ENCODE measurements at places on chromosomes 6 and 20.

- DNase-seq, result no peak
These were observed 46.9 kb upstream of the LOC128125822 start for GRCh38 chr6:63525186-63525878.

GRCh38 chr6:129263176-129263575 lies 380.2 kb downstream of the LAMA2 start:
- DNase-seq, result no peak

DNA sequence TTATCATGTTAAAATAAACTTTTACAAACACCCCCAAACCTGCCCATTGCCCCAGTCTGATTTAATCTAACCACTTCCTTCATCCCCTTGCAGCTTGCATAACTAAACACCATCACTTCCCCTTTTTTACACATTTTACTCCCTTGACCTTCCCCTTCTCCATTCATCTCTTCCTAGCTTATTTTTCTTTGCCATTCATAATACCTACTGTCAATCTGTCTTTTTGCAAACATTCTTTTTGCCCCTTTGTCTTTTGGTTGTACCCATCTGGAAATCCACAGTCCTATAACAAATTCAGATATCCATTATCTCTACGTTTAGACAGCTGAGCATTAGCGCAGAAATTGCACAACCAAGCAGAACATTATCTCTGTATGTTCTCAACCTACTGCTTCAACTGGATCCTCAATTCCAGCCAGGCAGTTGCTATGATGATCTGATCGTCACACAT lies 51.2 kb downstream of the C6orf52 start:
- DNase-seq, result no peak

- DNase-seq, result no peak
These were observed 4.4 kb downstream of the ANKRD60 start for GRCh38 chr20:58224097-58224496.

DNA sequence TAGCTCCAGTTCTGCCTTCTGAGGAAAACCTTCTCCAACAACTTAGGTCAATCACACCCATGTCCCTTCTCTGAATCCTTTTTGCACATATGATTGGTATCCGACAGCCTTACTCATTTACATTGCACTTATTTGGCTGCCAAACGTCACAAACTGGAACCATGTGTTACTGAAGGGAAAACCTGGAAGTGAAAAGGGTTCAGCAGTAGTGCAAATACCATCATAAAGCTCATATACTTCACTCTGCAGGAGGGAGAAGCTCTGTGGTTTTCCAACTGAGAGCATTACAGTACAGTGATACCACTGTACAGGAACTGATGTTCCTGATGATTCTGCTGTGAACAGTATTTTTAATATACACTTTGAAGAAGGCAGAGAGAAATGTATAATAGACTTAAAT lies 87.8 kb downstream of the SLC16A10 start:
- DNase-seq, result no peak

DNA sequence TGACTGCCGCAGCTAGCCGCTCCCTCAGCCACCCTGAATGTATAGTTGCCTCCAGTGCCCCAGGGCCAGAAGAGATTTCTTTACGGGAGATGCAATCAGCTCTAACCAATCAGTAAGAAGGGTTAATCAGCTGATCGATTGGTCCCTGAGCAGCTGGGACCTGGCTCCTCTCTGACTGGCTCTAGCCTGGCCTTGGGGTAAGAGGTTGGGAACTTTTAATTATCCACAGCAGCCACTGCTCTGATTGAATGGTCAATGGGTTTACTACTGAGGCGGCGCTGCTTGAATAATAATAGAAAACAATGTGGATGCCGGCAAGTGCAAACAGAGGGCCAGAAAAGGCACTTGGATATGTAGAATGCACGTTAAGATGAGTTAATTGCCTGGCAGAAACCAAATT lies 99.8 kb downstream of the TFAP2A start:
- DNase-seq, result no peak

DNA sequence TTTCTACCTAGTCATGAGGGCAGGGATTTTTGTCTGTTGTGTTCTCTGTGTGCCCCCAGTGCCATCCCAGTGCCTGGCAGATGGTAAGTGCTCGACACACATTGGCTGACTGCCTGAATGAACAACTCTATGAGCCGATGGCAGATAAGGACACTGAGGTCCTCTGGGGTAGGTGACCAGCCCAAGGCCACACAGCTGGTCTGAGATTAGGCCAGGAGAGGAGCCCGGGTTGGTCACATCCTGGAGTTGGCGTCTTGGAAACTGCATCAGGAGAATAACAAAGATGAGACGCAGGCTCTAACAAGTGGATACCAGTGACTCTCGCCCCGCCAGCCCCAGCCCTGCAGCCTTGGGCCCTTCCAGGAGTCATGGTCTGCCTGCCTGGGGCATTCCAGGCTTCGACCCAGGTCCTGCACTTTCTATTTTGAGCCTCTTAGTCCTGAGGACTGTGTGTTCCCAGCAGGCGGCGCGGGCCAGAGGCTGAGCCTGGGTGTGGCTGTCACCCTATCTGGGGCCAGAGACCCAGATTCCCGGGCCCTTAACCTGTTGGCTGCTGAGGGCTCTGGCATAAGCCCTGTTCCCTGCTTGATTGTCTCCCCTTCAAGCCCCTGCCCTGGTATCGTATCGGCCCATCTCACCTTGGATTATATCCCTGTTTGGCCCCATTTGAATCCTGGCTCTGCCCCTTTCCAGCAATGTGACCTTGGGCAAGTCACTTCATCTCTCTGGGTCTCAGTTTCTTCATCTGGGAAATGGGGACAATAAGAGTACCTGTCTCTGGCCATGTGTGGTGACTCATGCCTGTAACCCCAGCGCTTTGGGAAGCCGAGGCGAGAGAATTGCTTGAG lies 88.3 kb downstream of the CEBPB start:
- no peak for DNase-seq

DNA sequence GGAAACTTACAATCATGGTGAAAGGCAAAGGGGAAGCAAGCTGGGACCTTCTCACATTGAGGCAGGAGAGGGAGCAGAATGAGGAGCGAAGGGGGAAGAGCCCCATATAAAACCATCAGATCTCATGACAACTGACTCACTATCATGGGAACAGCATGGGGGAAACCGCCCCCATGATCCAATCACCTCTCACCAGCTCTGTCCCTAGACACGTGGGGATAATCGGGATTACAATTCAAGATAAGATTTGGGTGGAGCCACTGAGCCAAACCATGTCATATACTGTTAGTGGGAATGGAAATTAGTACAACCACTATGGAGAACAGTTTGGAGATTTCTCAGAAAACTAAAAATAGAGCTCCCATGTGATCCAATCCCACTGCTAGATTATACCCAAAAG lies 163.7 kb downstream of the MANEA start:
- no peak for DNase-seq

GRCh38 chr20:48002517-48002970 lies 217.3 kb upstream of the SULF2 start:
- no peak for DNase-seq

GRCh38 chr20:8722277-8722928 lies 346.5 kb upstream of the PLCB4 start:
- DNase-seq, result peak; percentile 50

Measured in NCI-H526 (cell line).